Thymus (tissue), 14 donors: ENCODE measurements at places on chromosomes 3 and 15. TPM values are rescaled to one million over a fixed set of nuclear protein-coding genes. Genes with fewer than 3 reads are reported as not detected.

ITIH1 gene
- 3.4 TPM for polyA plus RNA-seq

CKMT1B gene
- 0.94 TPM for polyA plus RNA-seq

CCR3 gene
- polyA plus RNA-seq, result 0.27 TPM

HRG gene
- polyA plus RNA-seq, result 0.02 TPM

MST1 gene
- 90.3 TPM for polyA plus RNA-seq

CCDC13 gene
- polyA plus RNA-seq, result 0.59 TPM
